ENCODE measurements at places on chromosomes 1 and 21.

DNA sequence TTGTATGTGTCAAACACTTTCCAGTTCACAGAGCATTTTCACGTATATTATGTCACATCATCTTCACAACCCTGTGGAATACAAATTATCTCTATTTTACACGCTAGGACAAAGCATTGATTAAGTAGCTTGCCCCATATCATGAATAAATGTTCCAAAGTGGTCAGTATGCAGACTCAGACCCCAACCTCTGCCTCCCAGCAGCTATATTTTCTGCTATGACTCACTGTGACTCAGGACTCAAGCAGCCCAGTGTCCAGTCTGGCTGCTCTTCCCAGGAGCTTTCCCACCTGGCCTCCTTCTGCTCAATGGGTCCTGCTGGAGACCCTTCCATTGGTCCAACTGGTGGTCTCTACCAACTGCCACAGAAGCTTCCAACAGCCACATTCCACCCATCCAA, 56.0 kb upstream of the RAP1A start:
- DNase-seq: no peak

DNA sequence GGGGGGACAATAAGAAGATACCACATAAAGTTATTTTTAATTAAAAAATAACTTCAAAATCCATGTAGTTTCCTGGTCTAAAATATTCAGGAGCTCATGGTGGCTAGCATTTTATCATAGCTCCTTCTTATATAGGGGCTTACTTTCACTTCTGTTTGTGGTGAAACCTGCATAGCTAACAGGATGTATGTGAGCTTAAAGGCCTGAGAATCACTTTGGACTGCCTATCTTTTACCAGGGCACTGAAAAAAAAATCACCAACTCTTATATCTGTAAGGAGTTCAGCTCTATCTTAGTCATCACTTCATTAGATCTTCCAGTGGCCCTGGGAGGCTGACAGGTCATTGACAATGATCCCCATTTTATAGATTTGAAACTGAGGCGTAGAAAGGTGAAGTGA, 21.3 kb downstream of the UROD start:
- DNase-seq: no peak

DNA sequence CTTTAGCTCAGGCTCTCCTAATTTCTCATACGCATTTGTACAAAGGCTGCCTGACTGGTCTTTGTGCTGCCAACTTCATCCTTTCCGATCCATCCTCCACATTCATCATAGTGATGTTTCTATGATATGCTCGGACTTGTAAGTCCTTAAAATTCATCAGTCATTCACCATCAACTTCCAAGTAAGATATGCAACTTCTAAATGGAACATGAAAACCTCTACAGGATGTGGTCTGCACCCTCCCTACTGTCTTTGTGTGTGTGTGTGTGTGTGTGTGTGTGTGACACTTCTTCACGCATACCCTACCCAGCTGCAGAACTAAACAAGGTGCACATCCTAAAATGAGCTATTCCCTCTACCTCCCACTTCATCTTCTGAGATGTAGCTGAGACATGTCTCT, 397.9 kb upstream of the NR5A2 start:
- no peak for DNase-seq

- no peak for DNase-seq
Measured at GRCh38 chr1:31029026-31029425, 36.5 kb downstream of the PUM1 start.

DNA sequence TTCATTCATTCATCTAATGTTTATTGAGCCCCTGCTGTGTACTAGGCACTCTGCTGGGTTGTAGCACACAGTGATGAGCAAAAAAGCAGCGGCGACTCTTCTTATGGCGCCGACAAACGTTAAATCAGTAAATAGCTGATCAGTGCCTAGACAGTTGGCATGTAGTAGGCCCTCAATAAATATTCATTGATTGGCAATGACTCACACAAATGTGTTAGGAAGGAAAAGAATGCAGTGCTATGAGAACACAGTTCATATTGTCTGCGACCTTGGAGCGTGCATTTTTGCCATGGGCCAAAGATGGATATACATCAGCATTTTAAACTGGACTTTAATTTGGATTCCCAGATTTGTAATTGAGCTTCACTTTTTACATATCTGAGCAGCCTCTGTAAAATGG, 52.0 kb downstream of the PRDM2 start:
- DNase-seq: no peak

DNA sequence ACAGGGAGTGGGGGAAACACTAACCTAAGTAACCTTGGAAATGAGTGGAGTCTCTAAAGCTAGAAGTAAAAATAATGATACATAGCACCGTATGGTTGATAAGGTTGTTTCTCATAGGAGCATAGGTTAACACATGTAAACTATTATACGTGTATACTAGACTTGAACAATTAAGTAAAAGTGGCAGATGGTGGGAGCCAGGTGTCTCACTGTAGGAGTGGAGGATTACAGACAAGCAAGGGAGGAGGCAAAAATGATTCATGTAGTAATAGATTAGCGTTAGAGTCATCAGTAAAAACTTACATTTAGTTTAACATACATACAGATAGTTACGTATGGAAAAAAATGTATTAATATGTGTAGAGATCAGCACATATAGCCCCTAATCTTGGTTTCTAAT, 138.4 kb upstream of the DSCAM start:
- DNase-seq: no peak

DNA sequence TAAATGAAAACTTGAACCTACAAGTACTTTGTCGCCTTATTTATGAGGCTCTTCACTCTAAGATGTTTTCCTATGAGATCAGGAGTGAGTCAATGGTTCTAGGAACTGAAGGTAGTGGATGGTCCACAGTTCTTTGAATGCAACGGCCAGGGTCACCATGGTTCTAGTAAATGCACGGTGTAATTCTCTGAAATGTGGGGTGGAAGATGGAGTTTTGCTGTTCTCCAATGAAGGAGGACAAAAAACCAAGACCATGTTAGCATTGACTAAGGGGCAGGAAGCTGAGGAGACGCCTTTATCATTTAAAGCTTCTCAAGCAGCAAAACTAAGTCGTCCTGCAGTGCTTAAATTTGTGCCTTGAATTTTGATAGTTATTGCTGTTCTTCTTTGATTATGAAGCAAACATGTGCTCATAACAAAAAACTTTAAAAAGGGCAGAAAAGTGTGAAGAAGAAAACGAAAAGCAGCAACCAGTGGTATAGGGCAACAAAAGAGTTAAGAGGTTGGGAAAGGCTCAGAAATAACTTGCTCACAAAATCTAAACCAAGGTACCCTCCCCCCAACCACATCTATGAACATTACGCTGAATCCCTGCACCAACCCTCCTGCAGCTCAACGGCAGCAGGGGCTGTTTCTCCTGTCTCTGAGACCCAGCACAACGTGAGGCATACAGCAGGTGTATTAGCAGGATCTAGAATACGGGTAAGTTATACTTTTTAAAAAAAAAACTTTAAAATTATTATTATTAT, 85.0 kb downstream of the MRPL37 start:
- DNase-seq: no peak

DNA sequence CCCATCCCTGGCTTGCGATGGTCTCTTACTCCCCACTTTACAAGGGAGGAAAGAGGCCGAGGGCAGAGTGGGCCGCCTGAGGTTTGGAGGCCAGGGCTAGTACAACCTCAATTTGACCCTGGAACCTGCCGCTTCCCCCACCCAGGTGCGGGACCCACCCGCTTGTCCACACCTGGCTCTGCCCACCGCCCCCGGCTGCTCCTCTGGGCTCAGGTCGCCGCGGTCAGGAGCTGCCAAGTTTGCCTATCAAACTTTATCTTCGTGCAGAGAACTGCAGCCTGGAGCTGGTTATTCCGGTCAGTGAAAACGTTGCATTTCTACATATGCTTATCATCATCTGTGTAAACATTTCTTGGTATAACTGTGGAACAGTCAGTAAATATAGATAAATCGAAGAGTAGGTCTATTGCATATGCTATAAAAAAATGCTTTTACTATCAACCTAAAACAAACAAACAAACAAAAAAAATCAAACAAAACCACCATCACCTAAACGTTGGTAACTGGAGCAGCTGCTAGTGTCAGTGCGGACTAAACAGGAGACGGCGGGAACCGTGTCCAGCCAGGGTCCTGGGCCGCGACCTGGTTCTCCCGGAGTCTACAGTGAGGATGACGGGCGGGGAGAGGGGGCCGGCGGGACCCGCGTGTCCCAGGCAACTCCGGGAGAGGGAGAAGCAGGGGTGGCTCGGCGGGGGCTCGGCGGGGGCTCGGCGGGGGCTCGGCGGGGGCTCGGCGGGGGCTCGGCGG, 906 bp upstream of the ADARB1 start:
- DNase-seq: no peak

- DNase-seq: peak; percentile 66
Measured at GRCh38 chr1:110605901-110606656, at the start of gene KCNA2. KCNA2 (minus strand) TSS chr1:110606358; CDS start chr1:110604782, 1,576 bp downstream.

DNA sequence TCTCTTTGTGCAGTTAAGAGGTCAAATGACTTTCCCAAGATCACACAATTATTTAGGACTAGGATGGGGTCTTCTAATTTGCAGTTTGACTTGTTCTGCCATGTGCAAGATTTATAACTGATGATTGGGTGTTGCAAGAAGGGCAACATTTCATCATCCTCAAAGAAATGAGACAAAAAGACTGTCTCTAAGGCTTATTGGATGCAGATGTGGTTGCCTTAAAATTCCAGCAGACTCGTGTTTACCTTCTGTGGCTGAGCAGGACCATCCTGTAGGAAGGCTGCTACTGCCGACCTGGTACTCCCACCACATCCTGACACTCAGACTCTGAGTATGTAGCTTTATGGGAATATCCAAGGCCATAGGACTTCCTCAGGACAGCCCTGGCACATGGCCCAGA, 99.9 kb upstream of the SGIP1 start:
- no peak for DNase-seq

- DNase-seq: no peak
Measured at GRCh38 chr1:202966006-202966898, 805 bp downstream of the CYB5R1 start.

- no peak for DNase-seq
Measured at GRCh38 chr1:229030630-229031029, 240.3 kb upstream of the RAB4A start.

GRCh38 chr1:7019510-7019909, 234.3 kb downstream of the CAMTA1 start:
- no peak for DNase-seq

Data from neuronal stem cell (in vitro differentiated cells).